ENCODE measurements at places on chromosomes 1 and 21.

GRCh38 chr1:171420810-171421209 lies 64.5 kb upstream of the PRRC2C start:
- DNase-seq: no peak

- DNase-seq: no peak
Measured at GRCh38 chr1:162316187-162316586, 60.5 kb downstream of the SPATA46 start.

DNA sequence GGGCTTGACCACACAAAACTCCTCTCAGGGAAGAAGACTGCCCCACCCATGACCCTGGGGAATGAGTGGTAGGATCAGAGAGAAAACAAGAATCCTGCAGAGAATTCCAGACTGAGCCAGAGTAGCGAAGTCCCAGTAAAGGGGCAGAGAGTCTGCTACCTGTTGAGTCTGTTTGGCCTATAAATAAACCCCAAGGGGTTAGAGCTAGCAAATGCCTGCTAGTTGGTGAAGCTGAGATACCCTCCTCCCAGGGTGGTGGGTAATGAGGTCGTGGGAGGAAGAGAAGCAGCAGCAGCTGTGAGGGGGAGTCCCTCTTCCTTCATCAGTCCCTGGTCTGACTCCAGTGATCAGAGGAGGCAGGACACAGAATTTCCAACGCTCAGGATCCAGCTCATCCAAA lies 2.5 kb downstream of the TRAF3IP3 start:
- no peak for DNase-seq

GRCh38 chr1:2633366-2633935 lies 635 bp upstream of the MMEL1 start:
- no peak for DNase-seq

- no peak for DNase-seq
Measured at GRCh38 chr1:93446837-93447451, 974 bp upstream of the FNBP1L start.

GRCh38 chr1:19336543-19336942 lies 24.4 kb downstream of the SLC66A1 start:
- no peak for DNase-seq

DNA sequence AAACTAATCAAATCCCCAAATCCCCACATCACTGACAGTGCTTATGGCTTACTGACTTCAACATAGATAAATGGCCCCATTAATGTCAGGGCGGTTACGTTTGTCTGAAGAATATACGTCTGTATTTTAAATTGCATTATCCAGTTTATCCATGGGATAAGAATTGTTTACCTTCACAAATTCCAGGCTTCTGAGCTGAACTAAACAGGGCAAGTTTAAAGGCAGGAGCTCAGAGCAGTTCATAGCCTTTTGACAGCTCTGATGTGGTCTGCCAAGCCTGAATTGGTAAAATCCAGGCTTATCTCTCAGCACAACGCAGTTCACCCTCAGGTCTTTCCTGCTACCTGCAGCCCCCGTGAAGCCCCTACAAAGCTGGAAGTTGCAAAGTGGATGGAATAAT lies 79.5 kb upstream of the GREM2 start:
- DNase-seq: no peak

DNA sequence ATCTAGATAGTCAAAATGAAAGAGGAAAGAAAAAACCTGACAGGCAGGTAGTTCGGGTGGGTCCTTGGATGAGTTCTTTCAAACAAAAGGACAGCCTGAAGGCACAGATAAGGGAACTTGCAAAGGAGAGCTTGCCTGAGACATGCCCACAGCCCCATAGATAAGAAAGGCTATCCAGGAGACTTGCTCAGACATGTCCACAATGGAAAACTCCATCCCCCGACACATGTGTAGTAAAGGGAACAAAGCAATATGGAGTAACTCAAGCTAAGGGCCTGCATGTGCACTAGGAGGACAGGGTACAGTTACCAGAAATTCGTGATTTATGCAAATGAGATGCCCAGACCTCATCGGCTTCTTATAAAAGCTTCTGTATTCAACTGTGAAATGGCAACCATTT lies 281.5 kb downstream of the NEGR1 start:
- DNase-seq: no peak

DNA sequence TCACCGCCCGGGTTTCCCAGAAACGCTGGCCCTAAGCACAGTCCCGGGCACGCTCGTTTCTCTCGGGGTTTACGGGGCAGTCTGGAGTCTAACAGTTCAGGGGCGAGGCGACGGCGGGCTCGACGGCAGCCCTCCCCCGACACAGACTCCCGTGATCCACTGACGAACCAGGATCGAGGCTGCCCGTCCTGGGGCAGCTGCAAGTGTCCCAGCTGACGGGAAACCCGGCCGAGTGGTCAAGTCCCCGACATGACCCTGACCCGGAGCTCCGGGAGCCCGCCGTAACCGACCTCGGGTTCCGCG lies 494 bp downstream of the UBE2J2 start:
- DNase-seq: no peak

DNA sequence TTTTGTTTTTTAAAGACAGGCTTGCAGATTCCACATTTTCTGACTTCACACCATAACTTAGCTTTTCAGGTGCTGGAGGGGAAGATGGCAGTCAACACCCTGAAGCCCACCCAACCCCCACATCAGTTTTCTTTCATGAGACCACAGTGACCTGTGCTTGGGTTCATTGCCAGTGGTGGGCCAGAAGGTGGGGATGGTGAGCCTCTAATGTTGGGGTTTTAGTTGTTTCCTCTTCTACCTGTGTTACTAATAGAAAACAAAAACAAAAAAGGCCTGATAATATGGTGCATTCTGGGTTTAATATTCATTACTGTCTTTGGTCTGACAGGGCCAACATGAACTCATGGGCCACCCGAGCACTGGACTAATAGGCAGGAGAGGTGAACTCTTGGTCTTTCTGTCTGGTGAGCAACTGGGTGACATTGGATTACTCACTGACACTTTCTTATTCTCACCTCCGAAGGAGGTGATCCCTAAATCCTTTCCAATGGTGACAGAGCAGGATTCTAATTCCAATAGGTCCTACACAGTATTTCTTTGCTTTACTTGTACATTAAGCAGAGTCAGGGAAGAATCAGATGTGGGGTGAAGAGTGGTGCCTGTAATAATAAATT lies 132.8 kb downstream of the CLIC6 start:
- DNase-seq: no peak

DNA sequence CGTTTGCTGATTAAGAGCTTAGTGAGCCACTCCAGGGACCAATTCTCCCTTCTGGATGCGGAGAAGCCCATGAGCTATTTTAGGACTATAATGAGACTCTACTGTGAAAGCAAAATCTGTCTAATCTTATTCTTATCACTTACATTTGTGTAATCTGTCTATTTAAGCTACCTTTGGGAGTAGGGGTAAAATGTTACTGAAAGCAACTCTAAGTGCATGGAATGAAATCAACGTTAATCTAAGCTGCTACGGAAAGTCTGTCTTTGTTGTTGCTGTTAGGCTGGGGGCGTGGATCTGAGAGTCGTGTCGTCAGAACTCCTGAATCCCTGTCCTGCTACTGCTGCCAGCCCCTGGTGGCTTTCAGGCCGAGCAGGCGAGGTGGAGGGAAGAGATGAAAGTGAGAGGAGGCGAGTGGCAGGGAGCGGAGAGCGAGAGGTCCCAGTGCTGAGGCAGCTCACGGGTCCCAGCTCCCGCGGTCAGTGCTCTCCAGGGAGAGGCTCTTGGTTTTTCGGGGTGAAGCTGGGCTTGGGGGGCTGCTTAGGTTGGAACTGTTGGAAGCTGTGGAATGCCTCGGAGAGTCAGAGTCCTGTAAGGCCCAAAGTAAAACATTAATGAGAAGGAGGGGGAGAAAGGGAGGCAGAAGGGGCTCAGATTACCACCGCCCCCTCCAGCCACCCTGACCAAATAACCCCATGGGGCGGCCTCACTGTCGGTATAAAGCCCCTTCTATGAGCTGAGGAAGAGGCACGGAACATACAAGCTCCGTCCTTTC lies 53.9 kb downstream of the COQ8A start:
- DNase-seq: no peak

GRCh38 chr21:39867198-39867650 lies at the start of gene PCP4:
PCP4 (plus strand) TSS chr21:39867438; CDS start chr21:39867502, 64 bp downstream.
- DNase-seq: no peak

DNA sequence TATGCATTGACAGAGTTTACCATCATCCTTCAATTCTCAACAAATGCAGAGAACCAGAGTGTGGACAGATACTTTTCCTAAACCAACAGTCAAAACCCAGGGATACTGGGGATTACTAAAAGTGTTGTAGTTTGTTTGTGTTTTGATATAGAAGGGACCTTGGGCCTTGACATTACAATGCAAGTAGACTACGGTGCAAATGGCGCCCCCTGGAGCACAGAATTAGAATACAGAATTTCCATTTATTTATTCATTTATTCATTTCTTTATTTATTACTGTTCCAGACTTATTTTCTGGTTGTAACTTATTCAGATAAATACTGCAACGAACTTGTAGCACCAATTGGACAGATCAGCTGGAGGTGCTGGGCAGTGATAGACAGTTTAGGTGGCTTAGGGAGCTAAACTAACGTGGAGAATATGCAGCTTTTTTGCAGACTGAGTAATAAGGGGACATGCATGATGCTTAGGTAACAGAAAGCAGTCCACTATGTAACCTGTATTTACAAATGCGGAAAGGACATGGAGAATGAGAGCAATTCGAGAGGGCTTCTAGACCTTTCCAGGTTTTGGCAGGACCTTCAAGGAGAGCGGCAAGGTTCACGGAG lies 42.6 kb downstream of the KIRREL1 start:
- DNase-seq: no peak

GRCh38 chr1:182032251-182032650 lies 29.3 kb downstream of the ZNF648 start:
- DNase-seq: no peak

- DNase-seq: no peak
Measured at GRCh38 chr1:59985911-59986515, 59.4 kb upstream of the CYP2J2 start.

GRCh38 chr1:206769304-206769731 lies 1.3 kb upstream of the IL19 start:
- DNase-seq: no peak

- DNase-seq: no peak
Measured at GRCh38 chr1:184504040-184504954, 117.5 kb downstream of the C1orf21 start.

DNA sequence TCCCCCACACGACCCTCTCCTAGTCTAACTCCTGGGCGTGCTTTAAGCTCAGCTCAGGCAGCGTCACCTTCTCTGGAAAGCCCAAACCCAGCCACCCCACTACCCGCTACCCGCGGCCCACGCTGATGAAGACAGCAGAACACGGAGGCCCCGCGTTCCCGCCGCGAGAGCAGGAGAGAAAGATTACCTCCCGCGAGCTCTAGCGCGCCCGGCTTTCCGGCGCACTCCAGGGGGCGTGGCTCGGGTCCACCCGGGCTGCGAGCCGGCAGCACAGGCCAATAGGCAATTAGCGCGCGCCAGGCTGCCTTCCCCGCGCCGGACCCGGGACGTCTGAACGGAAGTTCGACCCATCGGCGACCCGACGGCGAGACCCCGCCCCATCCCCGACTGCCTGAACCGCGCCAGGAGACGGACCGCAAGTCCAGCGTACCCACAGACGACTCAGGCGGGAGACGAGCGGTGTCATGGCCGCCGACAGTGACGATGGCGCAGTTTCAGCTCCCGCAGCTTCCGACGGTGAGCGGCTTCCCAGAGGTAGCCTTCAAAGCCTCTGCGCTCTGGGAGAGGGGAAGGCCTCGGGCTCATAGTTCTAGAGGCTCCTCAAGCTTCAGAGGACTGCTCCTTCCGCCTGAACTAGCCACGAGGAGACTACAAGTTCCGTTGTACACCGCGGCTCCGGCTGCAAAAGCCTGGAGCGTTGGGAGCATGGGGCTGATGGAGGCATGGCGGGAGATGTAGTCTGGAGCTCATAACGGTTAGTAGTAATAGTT lies at the start of the genes MUTYH and TOE1:
Gene MUTYH (minus strand): TSS at position 652 of the 770 bp plus-strand sequence. CDS start 5,935 bp downstream, outside the sequence.
Gene TOE1 (plus strand): TSS at position 382 of the 770 bp plus-strand sequence. CDS start 83 bp downstream, at position 465.
- DNase-seq: peak; percentile 69

DNA sequence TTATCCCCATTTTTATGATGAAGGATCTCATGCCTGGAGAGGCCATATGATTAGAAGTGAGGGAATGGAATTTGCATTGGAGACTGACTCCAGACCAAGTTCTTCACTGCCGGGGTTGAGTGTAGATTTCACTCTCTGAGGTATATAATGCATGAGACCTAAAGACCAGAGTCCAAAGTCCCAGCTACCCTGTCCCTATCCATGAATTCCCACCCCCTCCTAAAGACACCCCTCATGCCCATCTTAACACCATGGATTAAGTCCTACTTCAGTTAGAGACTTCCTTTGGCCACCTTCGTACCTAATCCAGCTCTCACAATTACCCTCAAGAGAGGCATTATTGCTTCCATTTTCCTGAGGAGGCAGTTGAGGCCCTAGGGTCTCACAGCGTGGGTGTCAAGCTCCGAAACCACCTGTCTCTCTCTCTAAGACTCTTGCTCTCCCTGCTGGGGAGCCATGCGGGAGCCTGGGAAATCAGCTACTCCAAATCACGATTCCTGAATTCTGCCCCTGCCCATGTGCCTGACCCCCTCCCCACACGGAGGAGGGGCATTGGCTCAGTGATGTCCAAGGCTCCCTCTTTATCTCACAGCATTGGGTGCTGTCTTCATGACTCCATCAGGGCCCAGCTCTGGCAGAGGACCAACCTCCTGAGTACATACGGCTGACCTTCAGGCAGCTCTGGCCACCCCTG lies 11.7 kb upstream of the FOXO6 start:
- no peak for DNase-seq

- DNase-seq: no peak
Measured at GRCh38 chr1:247992986-247993385, 20.5 kb upstream of the OR2L5 start.

DNA sequence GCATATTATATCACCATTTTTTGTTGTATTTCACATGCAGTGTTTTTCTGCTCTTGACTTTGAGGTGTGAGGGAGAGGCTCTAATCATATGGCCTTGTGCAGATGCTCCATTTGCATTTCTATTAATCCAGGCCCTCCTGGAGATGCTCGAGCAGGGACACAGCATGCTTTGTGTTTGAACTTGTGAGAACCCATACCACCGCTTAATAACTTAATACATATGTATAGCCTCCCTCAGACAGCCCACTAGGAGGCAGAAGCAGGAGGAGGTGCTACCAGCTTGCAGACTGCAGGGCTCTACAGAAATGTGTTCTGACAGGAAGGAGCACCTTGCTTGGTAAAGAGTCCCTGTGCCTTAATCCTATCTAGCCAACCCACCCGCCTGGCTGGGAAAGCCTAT lies 155.2 kb downstream of the BARHL2 start:
- no peak for DNase-seq

DNA sequence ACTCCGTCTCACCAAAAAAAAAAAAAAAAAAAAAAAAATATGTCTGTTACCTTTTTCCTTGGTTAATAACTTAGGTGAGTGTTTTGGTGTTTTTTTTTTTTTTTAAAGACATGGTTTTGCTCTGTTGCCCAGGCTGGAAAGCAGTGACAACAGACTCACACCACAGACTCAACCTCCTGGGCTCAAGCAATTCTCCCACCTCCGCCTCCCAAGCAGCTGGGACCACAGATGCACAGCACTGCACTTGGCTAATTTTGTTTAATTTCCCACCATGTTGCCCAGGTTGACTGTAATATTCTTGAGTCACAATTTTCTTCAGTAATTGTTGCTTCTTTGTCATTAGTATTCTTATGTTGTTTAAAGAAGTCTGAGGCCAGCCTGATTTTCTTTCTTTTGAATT lies 149.2 kb upstream of the SYT6 start:
- DNase-seq: no peak

- no peak for DNase-seq
Measured at GRCh38 chr1:181100015-181100905, 11.8 kb downstream of the IER5 start.
